AG04450 (cell line): ENCODE measurements at places on chromosomes 2 and 18. TPM values are rescaled to one million over a fixed set of nuclear protein-coding genes. Genes with fewer than 3 reads are reported as not detected.

The POMC gene
- not detected in 2 replicates for polyA plus RNA-seq

The RAB6C gene
- not detected in 2 replicates for polyA plus RNA-seq

The UGT1A3 gene
- polyA plus RNA-seq, result not detected in 2 replicates

The TXNDC2 gene
- polyA plus RNA-seq, result 0.06 TPM in 2 replicates
